ENCODE measurements at places on chromosomes 2 and 18. TPM values are rescaled to one million over a fixed set of nuclear protein-coding genes. Genes with fewer than 3 reads are reported as not detected.

DNA sequence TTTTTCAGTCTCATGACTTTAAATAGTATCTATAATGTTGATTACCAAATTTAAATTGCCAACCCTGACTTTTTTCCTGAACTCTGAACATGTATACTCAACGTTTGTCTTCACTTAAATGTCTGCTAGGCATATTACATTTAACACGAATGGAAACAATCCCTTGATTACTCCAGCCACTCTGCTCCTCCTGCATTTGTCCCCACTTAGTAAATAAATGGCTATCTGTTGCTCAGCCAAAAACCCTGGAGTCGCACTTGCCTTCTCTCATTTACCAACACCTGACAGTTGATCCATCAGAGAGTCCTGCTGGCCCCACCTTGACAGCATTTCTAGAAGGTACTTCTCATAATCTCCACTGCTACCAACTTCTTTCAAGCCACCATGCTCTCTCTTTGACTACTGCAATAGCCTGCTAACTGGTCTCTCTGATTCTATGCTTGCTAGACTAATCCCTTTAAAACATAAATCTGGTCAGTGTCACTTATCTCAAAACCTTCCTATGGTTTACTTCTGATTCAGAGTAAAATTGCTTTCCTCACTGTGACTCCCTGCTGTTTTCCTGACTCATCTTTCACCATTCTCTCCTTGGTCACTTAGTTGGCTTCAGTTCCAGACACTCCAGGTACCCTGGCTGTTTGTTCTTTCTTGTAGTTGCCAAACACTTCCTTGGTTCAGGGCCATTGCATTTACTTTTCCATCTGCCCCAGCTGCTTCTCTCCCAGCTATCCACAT lies 31.9 kb downstream of the SPAG16 start:
- DNase-seq = no peak

DNA sequence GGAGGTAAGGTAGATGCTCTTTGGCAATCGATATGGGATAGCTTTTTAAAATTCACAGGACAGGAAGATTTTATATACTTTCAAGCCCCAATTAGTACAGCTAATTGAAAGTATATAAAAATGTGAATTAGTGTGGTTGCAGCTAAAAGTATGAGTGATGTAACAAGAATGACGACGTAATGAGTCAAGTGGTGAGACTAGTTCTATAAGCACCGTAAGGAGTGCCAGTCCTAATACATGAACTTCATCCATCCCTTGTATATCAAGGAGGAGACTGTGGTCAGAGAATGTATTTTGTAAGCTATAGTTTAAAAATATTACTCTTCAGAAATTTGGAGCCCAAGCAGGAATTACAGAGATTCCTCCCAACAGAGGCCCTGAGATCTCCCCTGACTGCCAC lies 25.8 kb downstream of the DNAJC27 start:
- no peak for DNase-seq

DNA sequence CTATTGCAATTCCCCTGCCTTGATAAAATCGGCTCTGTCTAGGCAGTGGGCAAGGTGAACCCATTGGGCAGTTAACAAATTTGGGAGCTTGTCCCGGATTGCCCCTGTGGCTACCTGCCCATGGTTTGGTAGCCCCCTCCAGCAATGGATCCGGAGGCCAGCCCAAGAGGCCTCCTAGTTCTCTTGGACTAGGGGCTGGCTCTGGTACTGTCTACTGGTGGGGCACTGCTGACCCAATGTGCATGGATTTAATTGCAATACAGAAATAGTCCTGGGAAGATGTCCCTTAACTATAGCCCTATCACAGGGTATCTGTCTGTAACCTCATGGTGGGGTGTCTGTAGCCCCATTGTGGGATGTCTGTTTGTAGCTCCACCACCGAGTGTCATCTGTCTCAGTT lies 37.5 kb upstream of the SH3RF3 start:
- no peak for DNase-seq

GRCh38 chr2:68367953-68368653 lies 3.0 kb downstream of the PLEK start:
- no peak for DNase-seq

- DNase-seq = no peak
Measured at GRCh38 chr18:31039426-31039825, 3.1 kb downstream of the DSC3 start.

DNA sequence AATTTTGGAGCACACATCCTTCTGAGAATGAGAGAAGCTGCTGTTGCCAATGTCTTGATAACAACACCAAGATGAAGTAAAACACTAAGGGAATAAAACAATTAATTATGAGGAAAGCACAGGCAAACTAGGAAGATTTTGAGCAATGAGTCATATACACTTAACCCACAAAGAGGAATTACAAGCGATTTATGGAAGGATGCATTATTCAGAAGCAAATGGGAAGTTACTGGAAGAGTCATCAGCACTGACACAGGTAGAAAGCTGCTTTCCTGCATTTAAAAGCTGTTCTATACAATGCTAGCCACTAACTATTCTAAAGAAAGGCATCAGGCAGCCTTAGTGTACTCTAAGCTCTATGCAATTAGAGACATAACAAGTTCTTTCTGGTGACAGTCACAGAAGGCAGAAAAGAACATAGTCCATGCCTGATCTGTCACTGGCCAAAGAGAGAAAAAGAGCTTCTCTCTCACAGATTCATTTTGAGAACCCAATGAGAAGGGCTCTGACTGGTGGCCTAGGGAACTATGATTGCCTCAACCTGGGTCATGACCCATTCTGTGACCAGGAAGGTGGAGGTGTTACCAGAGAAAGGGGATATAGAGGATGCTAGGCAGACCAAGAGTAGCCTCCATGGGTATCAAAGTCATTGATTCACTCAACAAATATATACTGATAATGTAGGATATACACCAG lies 45.4 kb downstream of the M1AP start:
- DNase-seq = no peak

DNA sequence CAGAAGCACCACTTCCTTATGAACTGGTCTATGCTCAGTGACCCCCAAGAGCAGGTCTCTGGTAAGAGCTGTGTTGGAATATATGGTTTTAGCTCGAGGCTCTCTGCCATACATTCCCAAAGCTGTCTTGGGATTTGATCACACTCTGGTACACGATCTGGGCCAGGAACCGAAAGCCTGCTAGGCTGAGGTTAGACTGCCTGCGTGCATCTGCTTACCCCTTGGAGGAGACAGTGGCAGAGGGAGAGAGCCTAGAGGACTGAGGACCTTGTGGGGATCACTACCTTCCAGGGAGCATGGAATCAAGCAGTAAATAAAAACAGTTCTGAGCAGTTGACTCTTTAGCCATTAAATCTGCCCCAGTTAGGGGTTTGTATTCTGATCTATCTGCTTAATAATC lies 63.7 kb downstream of the ZNF532 start:
- no peak for DNase-seq

- no peak for DNase-seq
Measured at GRCh38 chr2:197514754-197515153, 1.1 kb upstream of the MOB4 start.

The NOSTRIN gene
- 0.26 TPM for total RNA-seq

The UGT1A7 gene
- total RNA-seq = not detected

The ZNF804A gene
- 1.7 TPM for total RNA-seq

Data from GM12878 (cell line).